ENCODE measurements at places on chromosomes 3 and 15. TPM values are rescaled to one million over a fixed set of nuclear protein-coding genes. Genes with fewer than 3 reads are reported as not detected.

The MELTF gene
- total RNA-seq, result 2.8 TPM

GRCh38 chr15:47355759-47356158 is 361.5 kb upstream of the SEMA6D start:
- DNase-seq, result no peak

- no peak for DNase-seq
Measured at GRCh38 chr3:62451211-62451887, 78.0 kb upstream of the FEZF2 start.

The SEMA6D gene
- 9.8 TPM for total RNA-seq

DNA sequence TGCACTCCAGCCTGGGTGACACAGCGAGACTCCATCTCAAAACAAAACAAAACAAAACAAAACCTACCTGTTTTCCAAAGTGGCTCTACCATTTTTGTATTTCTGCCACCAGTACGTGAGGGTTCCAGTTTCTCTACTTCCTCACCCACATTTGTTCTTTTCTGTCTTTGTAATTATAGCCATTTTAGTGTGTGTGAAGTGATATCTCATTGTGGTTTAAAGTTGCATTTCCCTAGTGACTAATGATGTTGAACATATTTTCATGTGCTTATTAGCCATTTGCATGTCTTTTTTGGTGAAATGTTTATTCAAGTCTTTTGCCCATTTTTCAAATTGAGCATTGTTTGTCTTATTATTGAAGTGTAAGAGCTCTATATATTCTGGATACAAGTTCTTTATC is 50.7 kb downstream of the TRA2B start:
- no peak for DNase-seq

Data from mucosa of gallbladder (tissue), 1 donor.